ENCODE measurements at places on chromosomes 16 and 17. TPM values are rescaled to one million over a fixed set of nuclear protein-coding genes. Genes with fewer than 3 reads are reported as not detected.

The QRICH2 gene
- 3.7 TPM for total RNA-seq

The PRAC2 gene
- total RNA-seq = not detected

The CD79B gene
- total RNA-seq = 0.17 TPM

The G6PC1 gene
- total RNA-seq = not detected

The MIF4GD gene
- 9.7 TPM for total RNA-seq

The MYL4 gene
- not detected for total RNA-seq

The CDK5R1 gene
- 1.7 TPM for total RNA-seq

The EPN2 gene
- total RNA-seq = 24.3 TPM

The CDH8 gene
- 0.37 TPM for total RNA-seq

The PHKG2 gene
- 32.6 TPM for total RNA-seq

The GRAP gene
- total RNA-seq = not detected

The DHRS7C gene
- not detected for total RNA-seq

The RNF222 gene
- 0.21 TPM for total RNA-seq

The C17orf50 gene
- total RNA-seq = not detected

The MYOCD gene
- not detected for total RNA-seq

The KCNG4 gene
- total RNA-seq = not detected

The SLC16A13 gene
- 11.9 TPM for total RNA-seq

The FOXC2 gene
- 13.3 TPM for total RNA-seq

The HEATR9 gene
- not detected for total RNA-seq

The RHBDF2 gene
- total RNA-seq = 43.5 TPM

The EPX gene
- not detected for total RNA-seq

The KRTAP3-1 gene
- total RNA-seq = not detected

The EIF4A3 gene
- total RNA-seq = 79.7 TPM

The COQ9 gene
- 62.3 TPM for total RNA-seq

The CES4A gene
- total RNA-seq = 2.7 TPM

The CLEC18C gene
- not detected for total RNA-seq

The TMEM132E gene
- total RNA-seq = not detected

The C16orf92 gene
- not detected for total RNA-seq

The KRT25 gene
- total RNA-seq = not detected

The CD300A gene
- total RNA-seq = not detected

The NTN1 gene
- total RNA-seq = 5.2 TPM

The PPP1R27 gene
- not detected for total RNA-seq

The KRT20 gene
- total RNA-seq = not detected

The GJC1 gene
- 7.0 TPM for total RNA-seq

The VMO1 gene
- not detected for total RNA-seq

The CIBAR2 gene
- total RNA-seq = not detected

The CTRB1 gene
- not detected for total RNA-seq

The EVPL gene
- 2.5 TPM for total RNA-seq

The TUBB3 gene
- 99.5 TPM for total RNA-seq

The TMC7 gene
- 17.5 TPM for total RNA-seq

The MEFV gene
- not detected for total RNA-seq

The STAC2 gene
- total RNA-seq = not detected

The SULT1A2 gene
- total RNA-seq = 0.67 TPM

The CWC25 gene
- total RNA-seq = 9.2 TPM

The CENPX gene
- 43.1 TPM for total RNA-seq

The PRPF8 gene
- total RNA-seq = 114 TPM

The ZACN gene
- total RNA-seq = not detected

The PRSS36 gene
- total RNA-seq = 0.83 TPM

The MYH10 gene
- total RNA-seq = 76.9 TPM

The SLC4A1 gene
- not detected for total RNA-seq

The MYH1 gene
- not detected for total RNA-seq

The TP53TG3F gene
- not detected for total RNA-seq

The GPR179 gene
- total RNA-seq = not detected

The GRAPL gene
- total RNA-seq = not detected

The TP53TG3C gene
- not detected for total RNA-seq

Measured in mammary epithelial cell (primary cell).